ENCODE measurements at places on chromosomes 13 and 19.

DNA sequence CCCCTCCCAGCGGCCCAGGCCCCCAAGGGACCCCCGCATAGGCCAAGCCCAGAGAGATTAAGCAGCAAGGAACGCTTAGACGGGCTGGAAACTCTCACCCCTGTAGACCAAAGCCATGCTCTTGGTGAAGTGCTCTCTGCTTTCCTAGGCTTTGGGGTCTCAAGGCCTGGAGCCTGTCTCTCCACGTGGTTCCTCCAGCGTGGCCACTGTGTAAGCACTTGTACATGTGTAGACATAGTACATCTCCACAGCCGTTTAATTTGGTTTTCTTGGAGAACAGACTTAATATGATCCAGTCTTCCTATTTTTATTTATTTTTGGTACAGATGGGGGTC lies 1.1 kb downstream of the NUDT19 start:
- DNase-seq: no peak

GRCh38 chr13:20901668-20902437 lies 693 bp downstream of the XPO4 start:
- DNase-seq: peak; percentile 36

DNA sequence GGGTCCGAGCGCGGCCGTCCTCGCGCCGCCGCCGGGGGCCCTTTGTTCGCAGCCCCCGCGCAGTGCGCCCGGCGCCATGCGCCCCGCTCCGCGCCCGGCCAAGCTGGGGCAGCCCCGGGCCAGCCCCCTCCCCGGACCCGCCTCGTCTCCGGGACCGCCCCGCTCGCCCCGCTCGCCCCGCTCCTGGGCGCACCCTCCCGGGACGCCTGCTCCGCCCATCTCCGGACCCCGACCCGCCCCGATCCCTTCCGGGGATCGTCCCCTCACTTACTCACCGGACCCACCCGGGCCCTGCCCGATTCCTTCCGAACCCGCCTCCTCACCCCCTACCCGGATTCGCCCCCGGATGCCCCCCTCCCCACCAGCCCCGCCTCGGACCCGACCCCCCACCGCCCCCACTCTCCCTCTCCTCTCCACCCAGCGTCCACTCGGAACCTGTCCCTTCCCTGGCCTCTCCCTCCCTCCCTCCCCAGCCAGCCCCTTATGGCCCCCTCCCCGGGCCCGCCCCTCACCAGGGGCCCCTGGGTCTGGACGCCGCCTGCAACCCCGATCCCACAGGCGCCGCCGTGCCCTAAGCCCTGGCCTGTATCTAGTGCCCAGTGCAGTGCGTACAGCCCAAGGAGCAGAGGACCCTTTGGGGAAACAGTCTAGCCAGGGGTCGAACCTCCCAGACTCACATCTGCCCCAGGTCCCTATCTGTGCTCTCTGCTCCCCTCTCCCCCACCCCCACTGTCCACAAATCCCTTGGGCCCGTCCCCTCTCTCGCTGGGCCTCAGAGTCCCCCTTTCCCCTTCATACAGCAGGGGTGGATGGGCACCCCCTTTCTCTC lies at the start of gene CPAMD8:
CPAMD8 (minus strand) TSS at position 105 of the 829 bp plus-strand sequence. CDS start 168 bp downstream, outside the sequence.
- DNase-seq: no peak

DNA sequence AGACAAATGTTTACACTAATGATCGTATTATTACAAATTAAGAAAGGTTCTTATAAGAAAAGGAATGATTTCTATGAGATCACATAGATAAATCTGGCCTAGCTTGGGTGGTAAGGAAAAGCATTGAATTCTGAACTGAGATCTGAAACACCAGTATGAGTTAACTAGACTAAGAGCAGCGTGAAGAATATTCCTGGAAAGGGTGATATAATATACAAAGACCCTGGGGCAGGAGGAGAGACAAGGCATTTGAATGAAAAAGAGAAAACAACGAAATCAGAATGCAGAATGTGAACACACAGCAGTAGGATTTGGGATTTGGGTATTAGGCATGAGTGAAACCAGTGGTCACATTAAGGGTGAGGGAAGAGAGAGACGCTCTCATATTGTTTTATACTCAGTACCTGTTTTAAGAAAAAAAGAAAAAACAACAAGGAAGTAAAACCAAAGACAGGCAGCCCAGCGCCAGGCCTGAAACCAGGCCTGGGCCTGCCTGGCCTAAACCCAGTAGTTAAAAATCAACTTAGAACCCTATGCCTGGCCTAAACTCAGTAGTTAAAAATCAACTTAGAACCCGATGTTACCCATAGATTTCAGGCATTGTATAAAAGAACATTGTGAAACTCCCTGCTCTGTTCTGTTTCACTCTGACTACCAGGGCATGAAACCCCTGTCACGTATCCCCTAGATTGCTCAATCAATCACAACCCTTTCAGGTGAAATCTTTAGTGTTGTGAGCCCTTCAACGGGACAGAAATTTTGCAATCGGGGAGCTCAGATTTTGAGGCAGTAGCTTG lies 287.1 kb downstream of the ITGBL1 start:
- no peak for DNase-seq

DNA sequence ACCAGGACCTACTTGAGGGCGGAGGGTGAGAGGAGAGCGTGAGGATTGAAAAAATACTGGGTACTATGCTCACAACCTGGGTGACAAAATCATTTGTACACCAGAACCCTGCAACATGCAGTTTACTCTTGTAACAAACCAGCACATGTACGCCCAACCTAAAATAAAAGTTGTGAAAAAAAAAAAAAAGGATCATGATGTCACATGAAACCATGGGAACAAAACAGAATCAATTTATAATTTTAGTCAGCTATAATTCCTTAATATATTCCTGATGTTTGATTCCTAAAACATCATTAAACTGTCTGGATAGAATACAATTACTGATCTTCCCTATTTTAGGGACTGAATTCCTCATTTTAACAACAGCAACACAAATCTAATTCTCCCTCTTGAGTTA lies 160.6 kb upstream of the SPRY2 start:
- DNase-seq: no peak

All from 8988T (cell line).